ENCODE measurements at places on chromosomes 12 and 14.

DNA sequence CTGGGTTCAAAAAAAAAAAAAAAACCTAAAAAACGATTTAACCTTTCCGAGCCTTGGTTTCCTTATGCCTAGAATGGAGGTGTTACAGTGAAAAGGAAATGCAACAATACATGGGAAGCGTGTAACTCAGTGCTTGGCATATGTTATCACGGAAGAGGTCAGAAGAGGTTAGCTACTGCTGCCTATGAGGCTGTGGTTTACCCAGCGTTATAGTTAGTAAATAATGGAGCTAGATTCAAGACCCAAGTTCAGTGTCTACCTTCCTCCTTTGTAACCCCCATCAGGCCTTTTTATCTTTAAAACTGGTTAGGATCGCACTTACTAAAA, 839 bp downstream of the IFT43 start:
- no peak for DNase-seq

DNA sequence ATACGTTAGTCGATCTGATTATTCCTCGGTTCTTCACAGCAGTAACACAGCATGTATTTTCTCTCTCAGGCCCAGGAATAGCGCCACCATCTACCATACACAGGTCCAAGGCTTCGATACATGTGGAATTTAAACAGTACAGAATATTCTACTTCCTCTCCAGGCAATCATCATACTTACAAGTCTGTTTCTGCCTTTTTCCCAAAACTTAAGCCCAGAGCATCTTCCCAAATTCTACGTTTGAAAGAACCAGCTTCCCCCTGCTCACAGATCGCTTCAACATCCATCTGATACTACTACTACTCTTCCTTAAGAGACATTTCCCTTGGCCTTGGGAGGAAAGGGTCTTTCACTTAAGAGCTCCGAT, 626 bp downstream of the TXNDC16 start:
- DNase-seq, result no peak

DNA sequence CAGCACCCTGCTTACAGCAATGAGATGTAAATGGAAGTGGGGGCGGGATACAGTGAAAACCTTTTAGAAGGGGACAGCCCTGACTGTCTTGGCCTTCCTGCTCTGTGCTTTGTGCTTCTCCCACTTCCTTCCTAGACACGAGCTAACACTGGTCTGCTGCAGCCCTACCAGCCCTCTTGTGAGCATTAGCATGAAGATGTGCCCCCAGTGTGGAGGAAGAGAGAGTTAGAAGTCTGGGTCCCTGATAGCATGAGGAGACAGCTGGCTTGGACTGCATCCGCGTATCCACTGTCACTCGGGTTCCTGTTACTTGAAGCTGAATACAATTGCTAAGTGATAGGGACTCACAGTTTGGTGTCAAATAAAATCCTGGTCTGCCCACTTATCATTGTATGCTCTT, 248.1 kb upstream of the SOX5 start:
- no peak for DNase-seq

GRCh38 chr12:63747553-63747952, 32.2 kb upstream of the RXYLT1 start:
- DNase-seq, result no peak

DNA sequence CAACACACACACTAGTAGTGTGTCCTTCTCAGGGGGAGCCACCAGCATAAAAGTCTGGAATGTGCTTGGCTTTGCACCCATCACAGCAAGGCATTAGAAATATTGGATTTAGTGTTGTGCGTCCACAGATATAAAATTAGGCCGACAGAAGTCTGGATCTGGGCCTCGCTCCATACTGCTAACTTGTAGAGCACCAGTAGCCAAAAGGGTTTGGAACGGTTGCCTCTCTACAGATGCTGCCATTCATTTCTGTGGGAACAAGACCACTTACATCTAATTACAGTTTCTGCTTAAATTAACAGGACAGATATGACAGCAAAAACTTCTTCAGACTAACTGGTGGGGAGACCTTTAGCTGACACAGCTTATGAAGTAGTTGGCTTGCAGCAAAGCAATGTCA, 94.2 kb downstream of the EXOC5 start:
- no peak for DNase-seq

- no peak for DNase-seq
Measured at GRCh38 chr12:31897781-31898503, 61.3 kb upstream of the RESF1 start.

DNA sequence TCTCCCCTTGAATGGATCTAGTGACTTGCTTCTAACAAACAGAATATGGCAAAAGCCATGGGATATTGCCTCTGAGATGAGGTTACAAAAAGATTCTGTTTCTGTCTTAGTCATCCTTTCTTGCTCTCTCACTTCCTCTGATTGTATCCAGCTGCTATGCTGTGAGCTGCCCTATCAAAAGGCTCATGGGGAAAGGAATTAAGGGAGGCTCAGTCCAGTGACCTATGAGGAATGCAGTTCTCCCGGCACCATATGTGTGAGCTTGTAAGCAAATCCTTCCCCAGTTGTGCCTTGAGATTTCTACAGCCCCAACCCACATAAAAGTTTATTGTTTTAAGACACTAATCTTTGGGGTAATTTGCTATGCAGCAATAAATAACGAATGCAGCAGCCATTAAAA, 183.1 kb downstream of the KLHL28 start:
- no peak for DNase-seq
